ENCODE measurements at places on chromosomes 12 and 14.

DNA sequence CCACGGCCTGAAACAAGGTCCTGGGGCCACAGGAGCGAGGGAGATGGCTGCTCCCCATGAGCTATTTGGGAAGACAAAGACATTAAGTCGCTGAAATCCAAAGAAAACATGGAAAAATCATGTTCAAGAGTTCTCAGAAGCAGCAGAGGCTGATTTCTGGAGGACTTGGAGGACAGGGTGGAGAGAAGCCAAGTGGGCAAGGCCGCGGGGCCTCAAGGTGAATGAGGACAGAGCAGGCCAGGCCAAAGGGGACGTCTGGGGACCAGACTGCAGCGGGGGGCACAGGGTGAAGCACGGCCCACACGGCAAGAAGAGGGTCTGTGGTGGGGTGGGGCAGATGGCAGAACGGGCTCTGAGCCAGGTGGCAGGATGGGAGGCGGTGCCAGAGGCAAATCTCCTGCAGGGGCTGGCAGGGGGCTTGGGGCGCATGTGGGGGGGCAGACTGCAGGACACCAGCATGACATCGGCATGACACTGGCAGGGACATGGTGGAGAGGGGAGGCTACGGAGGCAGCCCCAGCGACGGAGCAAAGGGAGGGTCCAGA is 48.9 kb downstream of the RNF34 start:
- DNase-seq: no peak

GRCh38 chr14:58426670-58427280 is 556 bp downstream of the TIMM9 start:
- DNase-seq: peak; percentile 35

DNA sequence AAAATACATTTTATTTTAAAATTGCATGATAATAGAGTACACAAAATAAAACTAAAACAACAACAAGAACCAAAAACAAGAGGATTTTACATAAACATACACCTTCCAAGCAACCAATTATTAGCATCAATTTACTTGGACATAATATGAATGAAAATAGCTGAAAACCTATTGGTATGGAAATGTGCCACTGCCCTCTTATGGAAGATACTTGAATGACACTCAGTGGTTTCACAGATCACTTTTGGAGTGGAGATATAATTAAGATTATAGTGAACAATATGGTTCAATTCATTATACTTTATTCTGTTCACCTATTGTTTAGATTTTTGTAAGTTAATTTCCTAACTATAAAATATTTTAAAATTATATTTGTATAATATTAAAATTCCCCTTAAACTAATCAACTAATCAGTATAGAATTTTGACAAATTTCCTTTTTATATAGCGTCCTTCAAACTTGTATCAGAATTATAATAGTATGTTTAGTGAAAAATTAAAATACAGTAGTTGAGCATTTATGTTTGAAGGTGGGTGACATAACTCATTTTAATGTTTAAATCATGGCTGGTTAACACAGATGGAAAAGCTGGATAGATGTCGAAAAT is 70.1 kb downstream of the SLC6A15 start:
- no peak for DNase-seq

DNA sequence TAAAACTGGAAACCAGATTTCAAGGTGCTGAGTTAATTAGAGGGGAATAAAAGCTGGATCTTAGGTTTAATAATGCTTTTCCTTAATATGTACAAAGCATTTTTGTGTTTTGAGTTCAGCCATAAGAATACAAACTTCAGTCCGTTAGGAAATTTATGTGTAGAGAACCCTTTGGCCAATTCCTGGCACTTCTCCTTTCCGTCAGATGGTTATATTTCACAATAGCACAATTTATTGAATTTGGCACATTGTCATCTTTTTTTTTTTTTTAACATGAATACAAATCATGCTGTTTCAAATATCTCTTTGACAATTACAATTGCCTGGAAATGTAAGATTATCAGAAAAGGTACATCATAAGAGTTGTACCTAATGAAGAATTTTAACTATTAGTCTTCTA is 56.2 kb upstream of the DDHD1 start:
- DNase-seq: no peak

GRCh38 chr12:132115500-132115899 is 28.6 kb downstream of the DDX51 start:
- no peak for DNase-seq

DNA sequence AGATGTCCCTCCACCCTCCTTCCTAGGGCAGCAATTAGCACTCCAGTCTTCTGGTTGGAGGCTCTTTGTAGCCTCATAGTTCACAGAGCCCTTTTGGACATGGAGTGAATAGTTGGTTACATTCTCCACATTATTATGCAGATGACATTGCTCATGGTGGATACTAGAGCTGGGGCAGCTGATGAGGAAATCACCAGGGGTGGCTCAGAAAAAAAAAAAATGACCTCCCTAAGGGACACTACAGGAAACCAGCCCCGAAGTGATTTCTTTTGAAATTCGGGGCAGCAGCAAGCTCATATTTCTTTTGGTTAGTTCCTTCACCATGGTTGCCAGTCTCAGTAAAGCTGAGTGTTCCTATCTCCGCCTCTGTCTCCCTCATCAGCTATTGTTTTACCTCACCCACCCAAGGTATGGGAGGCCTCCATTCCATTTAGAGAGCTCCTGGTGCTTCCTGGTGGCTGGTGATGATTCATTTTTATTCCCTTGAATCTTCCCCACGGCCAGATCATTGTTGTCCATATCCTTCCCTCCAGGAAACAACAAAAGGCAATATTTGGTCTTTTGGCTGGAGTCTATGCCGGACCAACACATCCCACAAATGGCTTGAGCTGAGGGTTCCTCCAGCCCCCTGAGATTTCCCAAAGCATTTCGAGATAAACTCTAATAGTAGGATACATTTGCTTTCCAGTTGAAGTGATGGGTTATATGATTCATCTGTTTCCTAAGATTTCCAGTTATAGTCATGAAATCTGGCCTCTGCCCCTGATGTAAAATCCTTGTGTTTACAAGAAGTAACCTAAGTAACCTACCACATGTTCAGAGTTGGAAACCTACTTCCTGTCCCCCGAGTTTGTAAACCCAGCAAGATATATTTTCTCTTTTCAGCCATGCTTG is 56.2 kb upstream of the NID2 start:
- no peak for DNase-seq

- no peak for DNase-seq
Observed at GRCh38 chr12:43008953-43009845, 419.7 kb upstream of the PRICKLE1 start.

GRCh38 chr12:3973973-3974644 is 100.9 kb upstream of the PARP11 start:
- DNase-seq: no peak

DNA sequence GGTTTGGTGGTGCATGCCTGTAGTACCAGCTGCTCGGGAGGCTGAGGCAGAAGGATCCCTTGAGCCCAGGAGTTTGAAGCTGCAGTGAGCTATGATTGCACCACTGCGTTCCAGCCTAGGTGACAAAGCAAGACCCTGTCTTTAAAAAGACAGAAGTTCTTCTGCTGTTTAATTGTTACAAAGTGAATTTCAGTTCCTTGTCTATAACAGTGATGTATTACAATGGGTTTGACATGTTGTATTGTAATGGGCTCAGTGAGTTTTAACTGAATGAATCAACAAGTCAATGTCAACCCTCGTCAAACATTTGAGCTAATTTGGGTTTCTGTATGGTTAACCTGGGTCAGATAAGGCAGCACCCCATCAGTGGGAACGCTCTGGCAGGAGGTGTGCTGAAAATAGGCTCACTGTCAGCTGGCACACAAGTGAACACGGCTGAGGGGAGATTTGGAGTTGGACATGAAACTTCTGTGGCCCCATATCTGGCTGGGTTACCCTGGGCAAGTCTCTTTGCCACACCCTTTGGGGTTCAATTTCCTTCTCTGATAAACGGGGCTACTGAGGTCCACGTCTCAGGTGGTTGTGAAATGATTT is 14.0 kb upstream of the TRPV4 start:
- DNase-seq: no peak

- peak; percentile 87 for DNase-seq
Observed at GRCh38 chr14:75278422-75279152, at the start of gene FOS. Gene FOS, plus strand, starts transcription at chr14:75278828. Its CDS starts 155 bp downstream, at chr14:75278983.

All from stimulated activated naive CD4-positive, alpha-beta T cell treated with Interleukin-2 at 50 U/mL for 16 hours (primary cell).